ENCODE measurements at places on chromosomes 1 and 21.
A peak's percentile ranks its signal among the peaks of the same experiment; 100 is the strongest.

DNA sequence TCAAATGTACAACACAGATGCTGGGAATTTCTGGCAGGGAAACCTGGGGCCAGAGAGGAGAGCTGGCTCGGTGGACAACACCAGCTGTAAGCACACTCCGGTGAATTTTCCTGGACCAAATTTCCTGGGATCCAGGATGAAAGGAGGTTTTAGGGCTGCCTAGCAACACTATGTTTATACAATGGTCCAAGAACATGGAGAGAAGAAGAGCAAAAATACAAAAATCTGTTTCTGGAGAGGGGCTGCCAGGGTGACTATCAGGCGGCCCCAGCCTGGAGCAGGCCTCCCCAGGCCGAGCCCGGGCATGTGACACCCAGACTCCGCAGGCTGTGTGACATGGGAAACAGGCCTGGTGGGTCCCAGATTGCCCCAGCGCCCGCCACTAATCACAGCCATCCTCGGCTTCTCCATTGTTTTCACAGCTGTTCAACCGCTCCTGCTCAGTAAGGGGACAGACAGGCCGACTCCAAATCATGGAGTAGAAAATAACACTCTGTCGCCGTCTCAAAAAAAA lies 336.0 kb upstream of the NFIA start:
- H3K4me3 ChIP-seq, result no peak overlapping the region
- peak overlapping the region; percentile 77 for H3K27ac ChIP-seq
- H3K36me3 ChIP-seq, result no peaks in the 10 kb centered on the region
- no peak for DNase-seq
- H3K27me3 ChIP-seq, result no peaks in the 10 kb centered on the region

DNA sequence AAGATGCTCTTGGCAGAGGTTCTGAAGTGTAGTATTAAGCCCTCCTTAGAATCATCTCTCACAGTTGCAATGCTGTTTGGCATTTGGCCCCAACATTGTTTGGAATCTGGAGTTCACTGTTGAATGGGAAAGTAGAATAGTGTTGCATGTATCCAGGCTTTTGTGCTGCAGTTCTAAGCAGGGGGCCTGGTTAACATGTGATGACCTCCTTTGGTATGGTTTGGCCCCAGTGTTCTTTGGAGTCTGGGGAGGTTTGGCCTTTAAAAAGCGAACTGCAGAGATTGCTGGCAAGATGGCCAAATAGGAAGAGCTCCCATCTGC lies 61.8 kb upstream of the PLD5 start:
- no peak overlapping the region for H3K27ac ChIP-seq
- DNase-seq, result no peak
- H3K27me3 ChIP-seq, result no peaks in the 10 kb centered on the region
- no peak overlapping the region for H3K4me3 ChIP-seq

GRCh38 chr21:39452207-39452969 lies 618 bp downstream of the SH3BGR start:
- DNase-seq, result no peak
- H3K27me3 ChIP-seq, result no peaks in the 10 kb centered on the region
- H3K4me1 ChIP-seq, result peaks cover 7% of the 10 kb centered on the region
- no peaks in the 10 kb centered on the region for H3K36me3 ChIP-seq
- peak overlapping the region; percentile 63 for H3K4me3 ChIP-seq

DNA sequence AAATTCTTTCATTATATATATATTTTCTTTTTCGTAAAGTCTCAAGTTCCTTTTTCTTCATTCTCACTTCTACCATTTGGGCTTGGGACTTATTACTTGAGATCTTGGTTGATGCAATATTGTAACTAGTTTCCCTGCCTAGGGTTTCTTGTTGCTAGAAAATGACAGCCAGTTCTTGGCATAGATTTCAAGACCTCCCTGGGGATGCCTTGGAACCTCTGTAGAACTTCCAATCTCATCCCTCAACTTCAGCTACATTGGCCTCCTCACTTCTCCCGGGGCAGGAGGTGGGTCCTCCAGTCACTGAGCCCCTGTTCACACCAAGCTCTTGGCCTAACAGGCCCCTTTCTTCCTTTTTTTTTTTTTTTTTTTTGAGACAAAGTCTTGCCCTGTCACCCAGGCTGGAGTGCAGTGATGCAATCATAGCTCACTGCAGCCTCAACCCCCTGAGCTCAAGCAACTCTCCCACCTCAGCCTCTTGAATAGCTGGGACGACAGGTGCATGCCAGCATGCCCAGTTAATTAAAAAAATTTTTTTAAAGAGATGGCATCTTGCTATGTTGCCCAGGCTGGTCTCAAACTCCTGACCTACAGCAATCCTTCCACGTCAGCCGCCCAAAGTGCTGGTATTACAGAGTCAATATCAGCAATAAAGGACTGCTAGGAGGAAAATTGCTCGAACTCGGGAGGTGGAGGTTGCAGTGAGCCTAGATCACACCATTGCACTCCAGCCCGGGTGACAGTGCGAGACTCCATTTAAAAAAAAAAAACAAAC lies 33.1 kb downstream of the MAP3K7CL start:
- H3K27me3 ChIP-seq, result no peaks in the 10 kb centered on the region
- H3K4me1 ChIP-seq, result peaks cover 5% of the 10 kb centered on the region
- no peak for DNase-seq

GRCh38 chr1:116375887-116376728 lies 3.1 kb downstream of the ATP1A1 start:
- H3K27me3 ChIP-seq, result no peaks in the 10 kb centered on the region
- H3K27ac ChIP-seq, result peak overlapping the region; percentile 96
- peaks cover 61% of the 10 kb centered on the region for H3K4me1 ChIP-seq
- H3K4me3 ChIP-seq, result peak overlapping the region; percentile 78
- H3K36me3 ChIP-seq, result no peaks in the 10 kb centered on the region

- no peaks in the 10 kb centered on the region for H3K4me1 ChIP-seq
- H3K27ac ChIP-seq, result no peak overlapping the region
- no peaks in the 10 kb centered on the region for H3K36me3 ChIP-seq
- no peaks in the 10 kb centered on the region for H3K27me3 ChIP-seq
- H3K4me3 ChIP-seq, result no peak overlapping the region
- DNase-seq, result no peak
Observed at GRCh38 chr1:218281285-218281684, 3.8 kb upstream of the RRP15 start.

- H3K27me3 ChIP-seq, result no peaks in the 10 kb centered on the region
- no peak overlapping the region for H3K27ac ChIP-seq
- H3K36me3 ChIP-seq, result peaks cover 45% of the 10 kb centered on the region
Observed at GRCh38 chr1:193213998-193214397, 27.6 kb upstream of the B3GALT2 start.

GRCh38 chr21:43924421-43925095 lies 59.5 kb downstream of the AGPAT3 start:
- no peaks in the 10 kb centered on the region for H3K36me3 ChIP-seq
- no peaks in the 10 kb centered on the region for H3K4me1 ChIP-seq
- H3K4me3 ChIP-seq, result no peak overlapping the region
- no peak for DNase-seq

DNA sequence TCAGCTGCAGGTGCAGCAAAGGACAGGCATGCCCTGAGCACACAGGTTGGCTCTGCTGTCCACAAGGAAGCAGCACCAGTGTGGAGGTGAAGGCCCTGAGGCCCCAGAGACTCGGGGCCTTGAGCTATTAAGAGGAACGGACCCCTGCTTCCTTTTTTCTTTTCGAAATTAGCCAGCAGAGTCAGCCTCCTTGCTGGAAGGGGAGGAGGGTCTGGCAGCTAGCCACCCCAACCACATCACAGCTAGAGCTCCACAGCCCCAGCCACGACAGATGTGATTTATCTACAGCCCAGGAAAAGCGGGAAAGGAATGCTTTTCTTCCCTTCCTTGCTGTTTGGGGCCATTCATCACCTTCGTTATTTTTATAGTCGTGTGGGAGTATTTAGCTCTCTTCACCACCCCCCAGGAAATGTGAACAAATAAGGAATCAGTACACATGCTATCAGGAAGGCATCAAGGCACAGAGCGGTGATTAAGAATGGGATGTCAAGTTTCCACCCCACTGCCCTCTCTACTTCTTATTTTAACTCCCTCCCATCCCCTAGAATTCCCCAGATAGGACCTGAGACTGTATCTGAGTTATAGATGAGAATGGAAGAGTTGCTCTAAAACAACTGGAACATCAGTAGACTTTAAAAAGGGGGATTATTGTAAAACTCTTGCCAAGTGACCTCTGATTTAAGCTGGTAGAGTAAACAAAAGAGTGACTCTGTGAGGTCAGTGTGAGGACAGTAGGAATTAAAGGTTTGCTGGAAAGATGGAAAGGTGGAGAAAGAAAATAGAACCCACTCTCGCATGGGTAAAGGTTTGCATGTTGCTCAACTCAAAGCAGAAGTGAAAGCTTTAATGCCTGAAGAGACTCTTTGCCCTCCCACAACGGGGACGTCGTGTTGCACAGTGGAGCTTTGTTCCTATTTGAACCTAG lies 224.7 kb upstream of the GJB5 start:
- no peak for DNase-seq
- H3K4me1 ChIP-seq, result no peaks in the 10 kb centered on the region
- no peaks in the 10 kb centered on the region for H3K27me3 ChIP-seq
- no peaks in the 10 kb centered on the region for H3K36me3 ChIP-seq

DNA sequence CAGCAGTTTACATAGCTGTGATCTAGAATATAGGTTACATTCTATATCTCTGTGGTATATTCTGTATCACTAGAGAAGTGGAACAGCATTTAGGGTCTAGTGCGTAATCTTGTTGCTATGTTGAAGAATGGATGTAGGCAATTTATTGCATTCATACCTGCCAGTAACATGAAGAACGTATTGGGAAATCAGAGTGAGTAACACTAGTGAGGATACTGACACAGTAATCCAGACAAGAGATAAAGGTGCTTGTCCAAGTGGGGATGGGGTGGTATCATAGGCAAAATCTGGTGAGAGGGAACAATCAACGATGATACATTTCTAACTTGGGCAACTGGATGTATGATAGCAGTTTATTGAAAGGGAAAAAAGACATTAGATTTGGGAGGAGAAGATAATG lies 9.8 kb downstream of the PPP2R5A start:
- H3K4me1 ChIP-seq, result peaks cover 4% of the 10 kb centered on the region
- no peak for DNase-seq
- H3K27me3 ChIP-seq, result no peaks in the 10 kb centered on the region
- H3K36me3 ChIP-seq, result no peaks in the 10 kb centered on the region
- no peak overlapping the region for H3K4me3 ChIP-seq

DNA sequence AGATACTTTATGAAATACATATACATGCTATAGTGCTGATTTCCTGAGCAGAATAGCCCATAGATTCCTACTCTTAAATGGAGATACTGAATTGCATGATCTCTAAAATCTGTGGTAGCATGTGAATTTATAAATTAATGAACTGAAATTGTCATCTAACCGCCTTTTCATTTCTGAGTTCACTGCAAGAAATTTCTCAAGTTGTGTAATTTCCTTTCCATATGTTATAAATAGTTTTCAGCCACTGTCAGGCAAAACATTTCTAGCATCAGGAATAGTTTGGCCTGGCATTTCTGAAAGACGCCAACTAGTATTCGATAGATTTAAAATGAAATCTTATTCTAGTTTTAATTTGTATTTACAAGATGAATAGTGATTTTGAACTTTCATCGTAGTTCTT lies 310.1 kb downstream of the USH2A start:
- H3K36me3 ChIP-seq, result no peaks in the 10 kb centered on the region
- DNase-seq, result no peak
- H3K27ac ChIP-seq, result no peak overlapping the region
- no peak overlapping the region for H3K4me3 ChIP-seq
- H3K4me1 ChIP-seq, result no peaks in the 10 kb centered on the region

DNA sequence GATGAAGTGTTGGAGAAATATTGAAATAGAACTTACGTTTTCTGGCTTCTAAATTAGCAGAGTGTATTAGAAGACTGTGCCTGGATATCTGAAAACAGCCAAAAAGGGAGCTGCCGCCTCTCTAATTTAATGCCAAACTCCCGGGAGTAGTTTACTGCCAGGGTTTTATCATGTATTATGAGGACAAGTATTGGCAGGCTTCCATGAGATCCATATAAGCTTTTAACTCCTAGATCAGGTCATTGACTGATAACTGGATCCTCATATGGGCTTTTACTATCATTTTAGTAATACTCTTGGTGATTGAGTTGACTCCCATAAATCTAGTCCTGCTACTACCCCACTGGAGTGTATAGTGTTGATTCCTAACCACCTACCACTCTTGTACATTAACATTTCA lies 178.4 kb upstream of the CXADR start:
- H3K4me3 ChIP-seq, result no peak overlapping the region
- no peaks in the 10 kb centered on the region for H3K36me3 ChIP-seq
- DNase-seq, result no peak
- no peaks in the 10 kb centered on the region for H3K27me3 ChIP-seq
- H3K27ac ChIP-seq, result no peak overlapping the region

- H3K27ac ChIP-seq, result no peak overlapping the region
- H3K4me1 ChIP-seq, result no peaks in the 10 kb centered on the region
- no peaks in the 10 kb centered on the region for H3K27me3 ChIP-seq
- DNase-seq, result no peak
- H3K4me3 ChIP-seq, result no peak overlapping the region
Observed at GRCh38 chr1:10583641-10584040, 108.9 kb downstream of the PEX14 start.

DNA sequence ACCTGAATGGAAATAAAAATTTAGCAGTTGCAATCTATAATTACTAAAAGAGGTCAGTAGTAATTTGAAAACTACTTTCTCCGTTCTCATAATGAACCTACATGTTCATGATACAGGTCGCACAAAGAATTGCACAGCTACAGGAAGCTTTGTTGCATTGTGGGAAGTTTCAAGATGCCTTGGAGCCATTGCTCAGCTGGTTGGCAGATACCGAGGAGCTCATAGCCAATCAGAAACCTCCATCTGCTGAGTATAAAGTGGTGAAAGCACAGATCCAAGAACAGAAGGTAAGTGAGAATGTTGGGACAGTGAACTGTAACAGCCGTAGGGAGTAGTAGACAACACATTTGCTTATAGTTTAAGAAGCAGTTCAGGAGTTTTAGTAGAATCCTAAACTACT lies 68.8 kb upstream of the BMP8A start:
- H3K27me3 ChIP-seq, result no peaks in the 10 kb centered on the region
- peaks cover 3% of the 10 kb centered on the region for H3K4me1 ChIP-seq

DNA sequence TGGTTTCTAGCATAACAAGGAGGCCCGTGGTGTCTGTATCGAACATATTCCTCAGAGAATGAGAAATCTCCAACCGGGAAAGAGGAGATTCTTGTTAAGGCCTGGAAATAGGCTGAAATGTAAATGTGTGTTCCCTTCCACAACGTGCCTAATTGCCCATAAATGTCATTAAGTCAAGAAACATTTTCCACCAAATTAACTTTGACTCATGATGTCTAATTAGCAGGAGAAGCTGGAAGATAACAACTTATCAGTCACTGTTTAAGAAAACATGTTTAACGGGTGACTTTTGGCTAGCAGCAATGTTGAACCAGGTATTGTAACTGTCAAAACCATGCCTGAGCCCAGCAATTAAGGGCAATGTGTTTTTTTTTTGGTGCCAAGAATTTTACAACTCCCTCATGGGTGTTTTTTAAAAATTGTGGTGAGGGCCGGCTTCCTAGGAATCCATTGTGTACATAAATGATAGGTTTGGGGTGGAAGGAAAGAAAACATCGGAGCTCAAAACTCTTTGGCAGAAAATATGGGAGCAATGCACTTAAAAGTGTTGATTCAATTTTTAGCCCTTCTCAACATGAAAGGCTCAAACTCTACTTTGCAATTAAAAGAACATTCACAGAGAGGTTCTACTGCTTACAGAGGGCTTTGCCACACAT lies 67.0 kb downstream of the OLIG1 start:
- DNase-seq, result no peak
- H3K4me3 ChIP-seq, result no peak overlapping the region
- H3K27ac ChIP-seq, result no peak overlapping the region
- no peaks in the 10 kb centered on the region for H3K27me3 ChIP-seq
